D721Med (cell line): ENCODE measurements at places on chromosomes 5 and 9.

- no peak for DNase-seq
Observed at GRCh38 chr5:5291357-5291756, 131.1 kb upstream of the ICE1 start.

GRCh38 chr5:15791274-15791673 lies 291.3 kb downstream of the FBXL7 start:
- no peak for DNase-seq

DNA sequence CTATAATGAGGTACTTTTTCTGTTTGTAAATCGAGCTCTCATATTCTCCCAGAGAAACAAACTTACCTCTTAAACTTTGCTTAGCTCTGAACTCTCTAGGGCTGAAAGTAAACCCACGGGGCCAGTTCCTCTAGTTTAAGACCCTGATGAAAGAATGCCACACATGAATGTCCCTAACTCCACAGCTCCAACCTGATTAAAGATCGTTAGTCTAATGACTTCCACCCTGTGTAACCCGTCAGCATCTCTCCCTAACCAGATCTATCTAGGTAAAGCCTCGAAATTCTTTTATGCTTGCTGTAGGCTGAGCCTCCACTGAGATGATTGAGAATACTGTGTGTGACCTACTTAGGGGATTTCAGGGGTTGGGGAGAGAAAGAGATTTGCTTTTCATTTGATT lies 27.0 kb downstream of the ADRA1B start:
- DNase-seq = no peak

DNA sequence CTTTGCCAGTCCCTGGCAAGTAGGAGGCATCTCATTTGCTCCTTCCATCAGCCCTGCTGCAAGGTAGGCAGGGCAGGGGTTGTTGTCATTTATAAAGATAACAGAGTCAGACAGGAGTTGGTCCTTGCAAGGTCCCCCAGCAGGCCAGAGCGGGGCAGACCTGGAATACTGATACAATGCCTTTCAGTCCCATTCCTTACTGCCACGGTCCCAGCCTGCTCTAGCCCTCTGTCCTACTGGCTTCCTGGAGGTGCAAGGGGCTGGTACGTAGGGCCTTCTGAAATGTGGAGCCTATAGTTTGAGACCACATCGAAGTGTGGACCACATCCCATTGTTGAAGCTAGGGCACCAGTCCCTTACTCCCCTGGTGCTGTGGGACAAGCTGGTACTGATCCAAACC lies 42.8 kb upstream of the PITX1 start:
- no peak for DNase-seq

DNA sequence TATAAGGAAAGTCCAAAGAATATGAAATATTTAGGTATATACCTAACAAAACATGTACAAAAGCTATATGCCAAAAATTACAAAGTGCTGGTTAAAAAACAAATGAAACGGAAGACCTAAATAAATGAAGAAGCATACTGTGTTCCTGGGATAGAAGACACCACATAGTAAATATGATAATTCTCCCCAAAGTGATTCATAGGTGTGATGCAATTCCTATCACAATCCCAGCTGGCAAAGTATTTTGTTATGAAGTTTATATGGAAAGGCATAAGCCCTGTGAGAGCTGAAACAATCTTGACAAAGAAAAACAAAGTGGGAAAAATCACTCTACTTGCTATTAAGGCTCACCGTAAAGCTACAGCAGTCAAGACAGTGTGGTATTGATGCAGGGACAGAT lies 2.6 kb upstream of the SMIM23 start:
- DNase-seq = no peak

- peak; percentile 77 for DNase-seq
Observed at GRCh38 chr5:178113141-178113787, at the start of gene N4BP3. Gene N4BP3 (plus strand): TSS chr5:178113532. CDS start chr5:178119584, 6,052 bp downstream.

DNA sequence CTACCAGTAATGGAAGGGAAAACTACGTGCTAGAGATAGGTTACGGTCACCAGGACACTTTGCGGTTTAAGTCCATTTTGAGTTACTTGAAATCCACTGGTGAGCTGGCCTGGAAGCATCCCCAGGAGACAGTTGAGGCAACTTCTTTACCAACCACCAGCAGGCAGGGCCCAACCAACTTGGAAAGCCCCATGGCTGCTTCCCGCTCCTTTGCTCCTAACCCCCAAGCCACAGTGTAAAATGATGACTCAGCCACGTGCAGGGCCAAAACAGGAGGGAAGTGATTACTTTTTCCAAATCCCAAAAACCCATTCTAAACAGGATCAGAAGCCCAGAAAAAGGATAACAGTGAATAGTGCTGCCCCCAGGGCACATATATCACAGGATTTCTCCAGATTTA lies 87.4 kb downstream of the PAX5 start:
- DNase-seq = no peak

DNA sequence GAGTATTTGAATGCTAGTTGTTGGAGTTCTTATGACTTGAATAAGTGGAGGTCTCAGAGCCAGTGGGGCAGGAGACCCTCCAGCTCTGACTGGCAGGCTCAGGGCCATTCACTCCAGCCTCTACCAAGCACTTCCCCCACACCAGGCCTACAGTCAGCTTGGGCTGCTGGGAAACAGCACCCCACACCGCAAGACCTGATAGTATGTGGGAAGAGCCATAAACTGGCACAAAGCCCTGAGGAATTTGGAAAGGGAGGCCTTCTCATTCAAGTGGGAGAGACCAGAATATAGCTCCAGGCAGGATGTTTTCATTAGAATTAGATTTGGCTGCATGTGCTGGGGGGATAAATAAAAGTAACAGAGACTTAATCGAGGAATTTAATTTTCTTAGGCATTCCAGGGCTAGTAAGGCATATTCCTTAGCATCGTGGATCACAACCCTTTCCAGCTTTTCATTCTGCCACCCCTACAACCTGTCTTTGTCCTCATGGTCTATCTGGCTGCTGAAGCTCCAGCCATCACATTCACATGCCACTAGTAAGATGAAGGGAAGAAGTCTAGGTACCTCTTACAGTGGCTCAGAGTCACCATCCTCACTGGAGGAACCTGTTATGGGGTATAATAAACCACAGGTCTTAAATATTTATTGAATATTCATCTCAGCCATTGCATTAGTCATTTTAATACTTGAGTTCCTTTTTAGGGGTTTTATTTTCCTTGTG lies 47.5 kb downstream of the TMOD1 start:
- DNase-seq = no peak

DNA sequence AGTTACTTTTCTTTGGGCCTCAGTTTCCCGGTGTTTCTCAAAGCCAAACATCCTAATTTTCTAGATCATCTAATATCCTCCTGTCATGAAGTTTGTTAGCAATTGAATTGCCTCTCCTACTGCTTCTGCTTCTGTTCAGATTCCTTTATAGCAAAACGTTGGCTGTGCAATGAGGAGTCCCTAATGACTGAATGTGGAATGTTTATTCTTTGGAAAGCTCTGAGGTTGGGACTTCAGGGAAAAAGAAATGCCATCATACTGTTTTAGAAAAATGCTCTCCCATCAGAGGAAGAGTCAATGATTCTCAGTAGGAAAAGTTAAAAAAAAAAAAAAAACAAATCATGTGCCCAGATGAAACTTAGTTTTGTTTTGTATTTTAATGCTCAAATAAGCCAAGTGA lies 268.7 kb upstream of the PAPPA start:
- DNase-seq = no peak

DNA sequence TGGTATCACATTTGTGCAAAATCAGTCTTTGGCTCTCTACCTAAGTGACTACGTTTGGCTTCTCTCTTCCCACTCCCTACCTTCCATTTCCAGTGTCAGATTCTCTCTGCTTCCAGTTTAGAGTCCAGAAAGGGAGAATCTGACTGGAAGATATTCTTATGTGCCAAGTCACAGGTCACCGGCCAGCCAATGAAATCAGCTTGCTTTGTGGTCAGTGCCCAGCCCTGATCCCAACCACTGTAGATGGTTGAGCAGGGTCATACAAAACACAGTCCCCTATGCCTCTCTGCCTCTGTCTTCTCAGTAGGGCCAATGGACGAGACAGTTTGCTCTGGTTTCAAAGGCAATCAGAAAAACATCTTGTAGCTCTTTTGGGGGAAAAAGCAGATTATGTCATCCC lies 15.6 kb upstream of the EPB41L4B start:
- no peak for DNase-seq

- no peak for DNase-seq
Observed at GRCh38 chr5:180785794-180786221, 16.8 kb downstream of the MGAT1 start.

DNA sequence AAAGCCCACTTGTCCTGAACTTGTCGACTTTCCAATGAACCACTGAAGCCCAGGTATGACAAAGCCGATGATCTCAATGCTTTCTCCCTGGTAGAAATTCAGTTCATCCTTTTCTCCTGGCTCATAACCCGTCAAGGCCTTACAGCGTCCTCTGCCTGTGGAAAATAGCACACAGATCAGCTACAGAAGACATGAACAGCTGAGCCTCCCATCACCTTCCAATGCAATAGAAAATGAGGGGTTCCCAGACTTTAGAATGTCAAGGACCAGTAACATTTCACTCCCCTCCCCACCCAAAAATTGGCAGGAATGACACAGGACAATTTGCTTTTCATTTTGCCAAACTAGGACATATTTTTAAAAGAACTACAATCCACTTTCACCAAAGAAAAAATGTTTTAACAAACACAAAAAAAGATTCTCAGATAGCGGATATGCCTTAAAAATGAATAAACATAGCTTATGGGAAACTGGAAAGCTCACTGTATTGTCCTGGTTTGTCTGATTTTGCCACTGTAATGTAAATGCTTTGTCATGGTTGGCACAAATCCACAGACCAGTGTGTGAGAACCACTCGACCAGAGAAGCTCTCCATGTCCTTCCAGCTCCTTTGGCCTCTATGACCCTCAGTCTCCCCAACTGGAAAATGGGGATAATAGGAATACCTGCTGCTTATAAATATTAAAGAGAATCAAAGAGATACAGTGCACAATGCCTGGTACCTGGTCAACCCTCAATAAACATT lies 24.4 kb downstream of the SH3TC2 start:
- no peak for DNase-seq

- no peak for DNase-seq
Observed at GRCh38 chr9:131915181-131915580, 164.5 kb downstream of the MED27 start.

DNA sequence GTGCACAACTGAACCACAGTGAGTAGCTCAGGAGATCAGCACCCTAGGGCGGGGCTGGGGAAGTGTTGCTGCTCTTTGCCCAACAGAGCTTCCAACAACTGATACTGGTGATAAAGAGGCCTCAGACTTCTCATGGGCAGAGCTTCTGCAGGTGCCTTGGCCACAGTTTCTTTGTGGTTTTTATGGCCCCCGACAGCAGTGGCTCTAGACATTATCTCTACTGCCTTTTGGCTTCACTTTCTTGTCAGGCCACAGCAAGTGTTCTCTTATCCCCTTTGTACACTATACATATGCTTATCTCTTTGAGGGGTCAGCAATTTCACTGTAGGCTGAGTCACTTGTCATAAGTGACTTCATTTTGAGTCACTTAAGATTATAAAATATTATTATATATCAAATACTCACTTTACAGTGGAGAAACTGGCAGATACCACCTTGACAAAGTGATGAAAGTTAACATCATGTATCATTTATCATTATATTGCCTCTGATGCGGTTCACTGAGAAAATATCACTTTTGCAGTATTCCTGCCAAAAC lies 90.9 kb upstream of the COX7C start:
- no peak for DNase-seq

DNA sequence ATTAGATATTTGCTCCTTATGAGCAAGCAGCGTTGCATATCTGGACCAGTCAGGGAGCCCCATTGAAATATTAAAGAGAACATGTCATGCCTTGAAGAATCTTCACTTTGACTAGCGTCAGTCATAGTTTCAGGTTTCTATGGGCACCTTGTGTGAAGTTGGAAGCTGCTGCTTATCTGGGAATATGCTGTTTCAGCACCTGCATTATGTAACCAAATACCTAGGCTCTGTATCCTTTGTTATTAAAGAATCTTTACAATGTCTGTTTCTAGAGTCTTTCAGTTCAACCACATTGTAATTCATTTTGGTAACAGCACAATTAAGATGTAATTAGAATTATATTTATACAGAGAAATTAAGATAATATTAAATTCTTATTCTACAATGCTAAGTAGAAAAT lies 818.8 kb upstream of the TYRP1 start:
- no peak for DNase-seq

DNA sequence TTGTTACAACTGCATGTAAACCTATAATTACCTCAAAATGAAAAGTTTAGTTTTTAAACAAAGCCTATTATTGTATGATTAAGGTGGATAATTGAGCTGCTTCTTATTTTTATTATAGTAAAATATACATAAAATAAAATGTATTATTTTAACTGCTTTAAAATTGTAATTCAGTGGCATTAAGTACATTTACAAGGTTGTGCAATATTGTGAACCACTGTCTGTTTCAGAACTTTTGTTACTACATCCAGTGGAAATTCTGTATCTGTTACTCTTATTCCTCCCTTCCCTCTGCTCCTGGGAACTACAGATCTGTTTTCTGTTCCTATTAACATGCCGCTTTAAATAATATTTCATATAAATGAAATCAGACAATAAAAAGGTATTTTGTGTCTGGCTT lies 37.1 kb downstream of the ITGA1 start:
- no peak for DNase-seq

GRCh38 chr9:8282535-8282934 lies 483.0 kb upstream of the DMAC1 start:
- no peak for DNase-seq

- DNase-seq = no peak
Observed at GRCh38 chr5:111144352-111144930, 52.3 kb downstream of the WDR36 start.

DNA sequence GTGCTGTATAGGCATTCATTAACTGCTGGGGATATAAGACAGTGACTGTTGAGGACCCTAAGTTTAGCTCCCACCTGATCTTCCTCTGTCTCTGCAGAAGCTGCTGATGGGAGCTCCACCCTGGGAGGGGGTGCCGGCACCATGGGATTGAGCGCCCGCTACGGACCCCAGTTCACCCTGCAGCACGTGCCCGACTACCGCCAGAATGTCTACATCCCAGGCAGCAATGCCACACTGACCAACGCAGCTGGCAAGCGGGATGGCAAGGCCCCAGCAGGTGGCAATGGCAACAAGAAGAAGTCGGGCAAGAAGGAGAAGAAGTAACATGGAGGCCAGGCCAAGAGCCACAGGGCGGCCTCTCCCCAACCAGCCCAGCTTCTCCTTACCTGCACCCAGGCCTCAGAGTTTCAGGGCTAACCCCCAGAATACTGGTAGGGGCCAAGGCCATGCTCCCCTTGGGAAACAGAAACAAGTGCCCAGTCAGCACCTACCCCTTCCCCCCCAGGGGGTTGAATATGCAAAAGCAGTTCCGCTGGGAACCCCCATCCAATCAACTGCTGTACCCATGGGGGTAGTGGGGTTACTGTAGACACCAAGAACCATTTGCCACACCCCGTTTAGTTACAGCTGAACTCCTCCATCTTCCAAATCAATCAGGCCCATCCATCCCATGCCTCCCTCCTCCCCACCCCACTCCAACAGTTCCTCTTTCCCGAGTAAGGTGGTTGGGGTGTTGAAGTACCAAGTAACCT lies 22.1 kb downstream of the PCDHGC5 start:
- no peak for DNase-seq

DNA sequence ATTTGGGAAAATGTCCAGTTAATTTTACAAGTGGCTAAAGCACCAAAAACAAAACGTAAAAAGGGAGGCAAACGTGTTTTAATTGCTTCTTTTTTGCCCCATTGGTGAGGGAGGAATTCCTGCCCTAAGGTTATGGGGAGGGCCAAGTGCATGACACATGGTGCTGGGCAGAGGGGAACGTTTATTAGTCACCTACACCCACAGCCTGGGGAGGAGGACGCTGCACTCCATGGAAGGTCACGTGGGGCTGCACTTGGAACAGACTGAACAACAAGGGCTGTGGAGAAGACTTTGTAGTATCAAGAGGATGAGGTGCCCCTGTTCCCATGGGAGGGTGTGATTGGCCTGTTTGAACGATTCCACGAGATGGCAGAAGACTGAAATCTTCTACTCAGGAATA lies 13.7 kb upstream of the ADAMTS16 start:
- no peak for DNase-seq
